Fibroblast of upper back skin (primary cell): ENCODE measurements at places on chromosomes 13 and 19.
A peak's percentile ranks its signal among the peaks of the same experiment; 100 is the strongest.

DNA sequence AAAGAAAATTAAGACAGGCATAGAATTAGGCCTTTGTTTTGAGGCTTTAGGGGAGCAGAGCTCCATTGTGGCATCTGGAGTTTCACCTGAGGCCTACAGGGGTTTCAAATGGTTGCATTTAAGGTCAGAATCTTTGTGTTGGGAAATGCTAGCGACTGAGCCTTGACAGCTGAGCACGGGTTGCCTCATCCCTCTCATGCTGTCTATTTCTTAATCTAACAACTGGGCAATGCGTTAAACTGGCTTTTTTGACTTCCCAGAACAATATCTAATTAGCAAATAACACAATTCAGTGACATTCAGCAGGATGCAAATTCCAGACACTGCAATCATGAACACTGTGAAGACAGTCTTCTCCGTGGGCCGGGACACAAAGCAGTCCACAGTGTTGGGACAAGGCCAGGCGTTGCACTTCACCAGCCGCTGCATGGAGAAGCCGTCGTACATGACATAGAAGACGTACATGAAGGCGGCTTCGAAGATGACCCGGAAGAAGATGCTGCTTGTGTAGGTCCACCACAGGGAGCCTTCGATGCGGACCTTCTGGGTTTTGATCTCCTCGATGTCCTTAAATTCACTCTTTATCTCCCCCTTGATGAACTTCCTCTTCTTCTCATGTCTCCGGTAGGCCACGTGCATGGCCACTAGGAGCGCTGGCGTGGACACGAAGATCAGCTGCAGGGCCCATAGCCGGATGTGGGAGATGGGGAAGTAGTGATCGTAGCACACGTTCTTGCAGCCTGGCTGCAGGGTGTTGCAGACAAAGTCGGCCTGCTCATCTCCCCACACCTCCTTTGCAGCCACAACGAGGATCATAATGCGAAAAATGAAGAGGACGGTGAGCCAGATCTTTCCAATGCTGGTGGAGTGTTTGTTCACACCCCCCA, 3.8 kb downstream of the GJB2 start:
- no peak for DNase-seq

DNA sequence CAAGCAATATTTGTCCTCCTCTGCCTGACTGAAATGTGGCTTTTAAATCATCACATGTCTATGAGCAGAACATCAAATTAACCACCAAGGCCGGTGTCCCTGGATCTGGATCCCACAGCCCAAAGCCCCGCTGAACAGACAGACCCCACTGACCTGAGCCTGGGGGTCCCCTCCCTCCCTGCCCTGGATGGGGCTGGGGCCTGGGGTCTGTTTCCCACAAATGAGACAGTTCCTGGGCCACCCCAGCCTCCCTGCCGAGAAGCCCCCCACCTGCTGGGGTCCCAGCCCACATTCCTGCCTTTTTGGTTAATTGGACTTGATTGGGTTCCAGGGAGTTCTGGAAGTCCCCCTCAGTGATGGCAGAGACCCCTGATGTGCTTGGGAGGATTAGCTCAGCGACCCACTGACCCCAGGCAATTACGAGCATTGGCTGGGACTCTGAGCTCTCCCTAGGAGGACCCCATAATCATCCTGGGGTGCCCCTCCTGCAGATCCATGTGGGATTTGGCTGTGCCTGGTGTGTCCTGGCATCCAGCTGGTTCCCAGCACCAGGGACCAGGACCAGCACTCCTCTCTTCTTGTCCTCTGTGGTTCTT, 19.4 kb upstream of the CPAMD8 start:
- DNase-seq = no peak

DNA sequence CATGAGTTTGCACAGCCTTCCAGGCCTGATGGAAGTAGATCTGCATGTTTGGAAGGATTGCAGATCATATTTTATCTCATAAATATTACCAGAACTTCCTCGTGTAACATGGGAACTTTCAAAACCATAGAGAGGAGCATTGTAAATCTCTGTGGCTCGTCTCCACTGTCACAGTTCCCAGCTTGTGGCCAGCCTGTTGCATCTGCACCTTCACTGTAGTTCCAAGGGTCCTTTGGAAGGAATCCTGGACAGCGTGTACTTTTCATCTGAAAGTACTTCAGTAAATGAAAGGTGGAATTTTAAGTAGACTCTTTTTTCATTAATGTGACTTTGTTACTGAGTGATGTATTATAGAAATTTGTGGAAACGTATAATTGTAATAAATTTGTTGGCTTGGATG, 105.4 kb downstream of the ATP11A start:
- no peak for DNase-seq

DNA sequence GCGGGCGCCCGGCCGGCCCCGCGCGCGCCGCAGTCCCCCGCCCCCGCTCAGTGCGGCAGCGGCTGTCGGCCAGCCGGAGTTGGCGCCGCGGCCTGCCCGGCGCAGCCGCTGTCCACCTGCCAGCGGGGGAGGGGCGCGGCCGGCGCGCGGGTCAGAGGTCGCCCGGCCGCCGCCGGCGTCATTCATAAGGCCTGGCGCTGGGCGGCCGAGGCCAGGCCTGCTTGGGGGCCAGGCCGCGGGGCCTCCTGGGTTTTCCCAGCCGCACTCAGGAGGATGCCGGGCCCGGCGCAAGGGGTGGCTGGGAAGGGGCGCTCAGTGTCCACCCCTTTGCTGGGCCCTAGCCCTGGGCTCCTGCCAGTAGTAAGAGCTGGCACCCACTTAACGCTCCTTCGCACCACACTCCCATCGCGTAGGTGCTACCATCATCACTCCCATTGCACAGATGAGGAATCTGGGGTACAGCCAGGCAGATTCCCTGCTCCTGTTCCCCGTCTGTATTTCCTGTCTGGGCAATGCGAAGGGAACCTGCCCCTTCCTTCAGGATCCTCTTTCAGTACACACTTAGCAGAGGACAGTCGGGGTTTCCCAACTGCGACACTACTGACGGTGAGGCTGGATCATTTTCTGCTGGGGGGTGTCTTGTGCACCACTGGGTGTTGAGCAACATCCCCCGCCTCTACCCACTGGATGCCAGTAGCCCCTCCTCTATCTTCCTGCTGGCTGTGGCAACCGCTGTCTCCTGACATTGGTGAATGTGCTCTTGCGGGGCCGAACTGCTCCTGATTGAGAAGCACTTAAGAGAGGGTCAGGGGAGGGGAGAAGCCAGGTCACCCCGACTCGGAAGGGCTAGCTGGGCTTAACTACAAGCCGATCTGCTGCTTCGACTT, 846 bp upstream of the PRKACA start:
- peak; percentile 35 for DNase-seq

DNA sequence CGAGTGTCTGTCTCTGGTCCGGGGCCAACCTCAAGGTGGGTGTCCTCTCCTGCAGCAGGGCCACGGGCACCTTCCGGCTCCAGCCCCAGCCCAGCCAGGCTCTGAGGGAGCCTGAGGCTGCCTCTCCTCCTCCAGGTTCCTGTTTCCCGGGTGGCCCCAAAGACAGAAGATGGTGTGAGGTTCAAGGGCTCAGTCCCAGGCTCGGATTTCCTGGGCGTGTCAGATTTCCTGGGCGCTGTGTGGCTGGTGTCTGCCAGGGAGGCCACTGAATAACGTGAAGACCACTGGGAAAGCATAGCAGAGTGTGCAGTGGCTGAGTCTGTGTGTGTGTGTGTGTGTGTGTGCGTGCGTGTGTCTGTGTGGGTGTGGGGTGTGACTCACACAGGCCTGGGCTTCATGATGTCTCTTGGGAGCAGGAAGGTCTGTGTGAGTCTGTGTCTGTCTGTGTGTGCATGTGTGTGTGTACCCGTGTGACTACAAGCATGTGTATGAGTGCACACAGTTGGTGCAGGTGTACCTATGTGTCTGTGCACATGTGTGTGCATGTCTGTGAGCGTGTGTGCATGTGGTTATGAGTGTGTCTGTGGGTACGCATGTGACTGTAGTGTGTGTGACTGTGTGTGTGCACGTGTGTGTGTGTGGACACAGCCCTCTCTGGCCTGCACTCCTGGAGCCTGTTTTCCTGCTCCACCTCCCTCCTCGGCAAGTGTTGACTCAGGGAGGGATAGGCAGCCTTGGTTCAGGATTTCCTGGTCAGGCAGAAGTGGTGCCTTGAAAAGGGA, 28.3 kb downstream of the CEBPA start:
- peak; percentile 91 for DNase-seq
